ENCODE measurements at places on chromosomes 3 and 15.

GRCh38 chr3:2420919-2421318, 322.3 kb downstream of the CNTN4 start:
- DNase-seq: no peak

- no peak for DNase-seq
Measured at GRCh38 chr3:130707902-130708601, 38.6 kb downstream of the PIK3R4 start.

- no peak for DNase-seq
Measured at GRCh38 chr15:57337868-57338411, 38.4 kb upstream of the CGNL1 start.

DNA sequence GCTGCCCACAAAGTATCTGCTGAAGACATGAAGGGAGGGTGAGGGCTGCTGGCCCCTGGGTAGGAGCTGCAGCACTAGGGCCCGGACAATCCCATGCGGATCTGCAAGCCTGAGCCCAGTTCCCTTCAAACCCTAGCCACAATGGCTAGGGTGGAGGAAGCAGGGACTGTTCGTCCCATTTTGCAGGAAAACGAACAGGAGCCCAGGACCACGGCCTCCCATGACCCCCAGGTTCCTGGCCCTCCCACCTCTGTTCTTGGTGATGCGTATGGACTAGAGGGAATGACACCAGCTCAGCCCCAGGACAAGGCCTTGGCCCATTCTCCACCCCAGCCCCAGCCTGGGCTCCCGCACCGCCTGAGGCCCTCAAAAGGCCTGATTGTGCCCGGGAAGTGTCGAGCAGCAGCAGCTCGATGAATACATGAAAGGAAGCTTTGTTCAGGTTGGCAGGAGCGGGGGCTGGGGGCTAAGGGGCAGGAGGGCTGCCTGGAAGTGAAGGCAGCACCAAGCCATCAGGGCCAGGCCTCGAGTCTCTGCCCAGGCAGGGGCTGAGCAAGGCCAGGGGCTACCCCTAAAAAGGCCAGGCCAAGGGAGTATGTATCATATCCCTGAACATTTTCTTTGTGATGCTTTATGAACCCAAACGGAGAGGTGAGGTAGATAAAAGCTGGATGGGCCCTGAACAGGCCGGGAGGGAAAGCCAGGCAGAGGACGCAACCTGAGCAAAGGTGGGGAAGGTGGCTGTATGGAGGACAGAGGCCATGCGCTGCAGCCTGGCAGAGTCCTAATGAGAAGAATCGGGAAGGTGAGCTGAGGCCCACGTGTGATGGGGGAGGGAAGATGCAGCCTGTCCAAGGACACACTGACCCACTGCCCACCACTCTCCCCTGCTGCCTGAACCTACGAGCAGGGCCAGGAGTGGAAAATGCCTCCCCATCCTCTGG, 12.2 kb downstream of the SEMA7A start:
- no peak for DNase-seq

DNA sequence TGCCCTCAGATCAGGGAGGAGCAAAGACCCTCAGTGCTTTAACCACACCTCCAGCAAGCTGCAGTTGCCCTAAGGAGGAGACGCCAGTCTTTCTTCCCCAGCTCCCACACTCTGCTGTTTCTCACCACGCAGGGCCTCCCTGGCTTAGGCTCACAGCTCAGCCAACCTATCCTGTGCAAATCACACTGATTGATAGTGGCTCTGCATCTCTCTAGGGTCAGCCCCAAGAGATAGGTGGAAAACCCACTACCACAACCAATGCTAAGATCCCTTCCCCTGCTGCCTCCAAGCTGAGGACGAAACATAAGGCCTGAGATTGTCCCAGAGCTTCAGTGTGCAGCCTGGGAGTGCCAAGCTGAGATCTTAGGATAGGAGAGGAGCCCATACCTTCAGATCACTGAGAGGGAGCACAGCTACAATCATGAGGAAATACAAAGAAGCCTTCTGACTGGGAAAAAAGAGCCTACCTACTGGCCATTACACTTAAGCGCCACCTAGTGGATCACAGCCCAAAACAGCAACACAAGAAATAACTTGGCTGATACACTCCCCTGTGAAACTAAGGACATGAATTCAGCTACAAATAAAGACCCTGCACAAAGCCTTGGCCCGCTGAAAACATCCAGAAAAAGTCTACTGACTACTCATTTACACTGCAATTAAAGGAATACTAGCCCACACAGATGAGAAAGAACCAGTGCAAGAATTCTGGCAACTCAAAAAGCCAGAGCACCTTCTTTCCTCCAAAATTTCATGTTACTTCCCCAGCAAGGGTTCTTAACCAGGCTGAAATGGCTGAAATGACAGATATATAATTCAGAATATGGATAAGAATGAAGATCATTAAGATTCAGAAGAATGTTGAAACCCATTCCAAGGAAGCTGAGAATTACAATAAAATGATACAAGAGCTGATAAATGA, 271.5 kb upstream of the DCBLD2 start:
- DNase-seq: peak; percentile 81

DNA sequence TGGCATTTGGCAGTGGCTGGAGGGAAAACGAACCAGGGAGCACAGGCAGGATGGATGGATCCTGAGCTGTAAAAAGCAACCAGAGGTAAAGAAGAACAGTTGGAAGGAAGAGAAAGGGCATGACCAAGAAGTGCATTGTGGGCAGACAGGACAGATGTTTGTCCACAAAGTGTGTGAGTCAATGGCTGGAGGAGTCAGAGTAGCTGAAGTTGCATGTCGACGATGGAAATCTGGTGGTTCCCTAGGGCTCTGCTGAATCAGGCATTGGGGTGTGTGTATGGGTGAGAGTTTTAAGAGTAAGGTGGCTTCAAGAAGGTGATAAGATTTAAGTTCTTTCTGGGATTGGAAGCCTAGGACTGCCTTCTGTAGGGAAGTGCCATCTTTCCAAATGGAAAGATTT, 214.0 kb upstream of the BHLHE40 start:
- peak; percentile 18 for DNase-seq

DNA sequence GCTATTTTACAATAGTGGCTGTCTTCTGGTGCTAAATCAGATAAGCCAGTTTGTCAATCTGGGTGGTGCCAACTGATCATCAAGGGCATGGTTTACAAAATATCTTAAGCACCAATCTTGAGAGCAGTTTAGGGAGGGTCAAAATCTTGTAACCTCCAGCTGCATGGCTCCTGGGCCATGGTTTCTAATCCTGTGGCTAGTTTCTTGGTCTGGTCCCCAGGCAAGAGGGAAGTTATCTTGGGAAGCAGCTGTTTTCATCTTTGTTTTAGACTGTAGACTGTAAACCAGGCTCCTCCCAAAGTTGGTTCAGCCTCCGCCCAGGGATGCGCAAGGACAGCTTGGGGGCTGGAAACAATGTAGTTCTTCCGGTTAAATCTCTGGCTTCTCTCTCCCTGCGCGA, 166.8 kb downstream of the IL1RAP start:
- no peak for DNase-seq

- DNase-seq: no peak
Measured at GRCh38 chr15:69537901-69538300, 85.3 kb downstream of the RPLP1 start.

All from epithelial cell of esophagus (primary cell).